Left ventricle myocardium superior (tissue), 1 donor: ENCODE measurements at places on chromosomes 5 and 9. TPM values are rescaled to one million over a fixed set of nuclear protein-coding genes. Genes with fewer than 3 reads are reported as not detected.

DNA sequence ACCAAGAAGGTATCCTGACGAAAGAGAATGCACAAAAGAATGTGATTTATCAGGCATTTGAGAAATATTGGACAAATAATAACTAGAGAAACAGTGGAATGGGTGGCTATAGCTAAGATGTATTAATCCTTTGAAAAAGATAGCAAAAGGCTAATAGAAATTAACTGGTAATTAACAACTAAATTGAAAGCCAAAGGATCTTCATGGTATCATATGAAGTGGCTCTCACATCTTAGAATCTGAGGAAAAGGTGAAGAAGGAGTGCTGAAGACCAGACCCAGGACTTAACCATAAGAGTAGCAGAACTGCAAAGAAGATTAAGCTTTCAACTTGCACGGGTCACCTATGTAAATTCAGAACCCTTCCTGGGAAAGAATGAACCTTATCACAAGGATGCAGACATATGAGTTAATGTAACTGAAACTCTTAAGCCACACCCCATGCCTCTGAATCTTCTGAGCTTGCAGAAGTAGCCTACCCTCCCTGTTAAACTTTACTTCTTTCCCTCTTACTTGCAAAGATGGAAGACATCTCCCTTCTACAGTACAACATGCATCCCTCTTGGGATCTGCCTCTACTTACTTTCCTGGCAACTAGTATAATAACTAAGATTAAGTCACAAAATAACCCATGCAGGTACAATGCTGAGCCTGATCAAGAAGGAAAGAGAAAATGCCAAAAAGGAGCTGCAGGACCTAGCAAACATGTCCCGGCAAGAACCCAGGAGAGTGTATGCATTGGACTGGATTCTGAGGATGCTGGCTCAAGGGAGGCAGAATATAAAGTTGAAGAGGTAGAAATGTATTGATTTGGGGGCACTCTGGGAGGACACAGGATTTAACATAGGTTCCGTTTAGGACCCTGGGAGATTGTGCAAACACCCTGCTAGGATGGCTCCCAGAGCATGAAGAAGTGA, 395.5 kb upstream of the SLC30A5 start:
- no peak for DNase-seq

DNA sequence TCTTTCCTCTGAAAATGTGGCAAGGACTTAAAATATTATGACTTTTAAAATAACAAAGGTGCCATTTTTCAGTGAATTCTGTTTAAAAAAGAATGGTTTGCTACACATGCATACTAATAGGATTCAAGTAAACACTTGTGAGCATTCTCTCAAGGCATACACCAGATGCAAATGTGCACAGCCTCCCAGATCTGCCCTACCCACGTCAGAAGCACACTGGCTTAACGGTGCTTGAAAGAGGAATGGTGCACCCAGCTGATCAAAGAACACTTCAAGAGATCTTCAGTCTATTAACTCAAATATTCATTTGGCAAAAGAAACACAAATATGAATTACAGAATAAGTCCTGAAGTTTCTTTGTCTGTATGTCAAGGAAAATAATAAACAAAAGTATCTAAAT, 15.8 kb downstream of the GABRB2 start:
- no peak for DNase-seq

DNA sequence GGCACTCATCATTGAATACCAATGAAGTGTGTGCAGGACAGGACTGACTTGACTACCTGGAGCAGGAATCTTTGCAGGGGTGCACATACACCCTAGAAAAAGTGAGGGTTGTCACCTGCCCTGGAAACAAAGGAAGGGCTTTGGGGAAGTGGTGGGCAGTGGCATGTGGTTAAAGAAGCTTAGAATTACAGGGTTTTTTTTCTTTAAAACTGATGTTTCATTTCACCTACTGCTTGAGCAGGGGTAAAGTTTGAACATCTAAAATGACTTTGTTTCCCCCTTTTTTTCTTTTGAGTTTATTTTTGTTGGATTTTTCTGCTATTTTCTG, 2.0 kb upstream of the KDM3B start:
- no peak for DNase-seq

DNA sequence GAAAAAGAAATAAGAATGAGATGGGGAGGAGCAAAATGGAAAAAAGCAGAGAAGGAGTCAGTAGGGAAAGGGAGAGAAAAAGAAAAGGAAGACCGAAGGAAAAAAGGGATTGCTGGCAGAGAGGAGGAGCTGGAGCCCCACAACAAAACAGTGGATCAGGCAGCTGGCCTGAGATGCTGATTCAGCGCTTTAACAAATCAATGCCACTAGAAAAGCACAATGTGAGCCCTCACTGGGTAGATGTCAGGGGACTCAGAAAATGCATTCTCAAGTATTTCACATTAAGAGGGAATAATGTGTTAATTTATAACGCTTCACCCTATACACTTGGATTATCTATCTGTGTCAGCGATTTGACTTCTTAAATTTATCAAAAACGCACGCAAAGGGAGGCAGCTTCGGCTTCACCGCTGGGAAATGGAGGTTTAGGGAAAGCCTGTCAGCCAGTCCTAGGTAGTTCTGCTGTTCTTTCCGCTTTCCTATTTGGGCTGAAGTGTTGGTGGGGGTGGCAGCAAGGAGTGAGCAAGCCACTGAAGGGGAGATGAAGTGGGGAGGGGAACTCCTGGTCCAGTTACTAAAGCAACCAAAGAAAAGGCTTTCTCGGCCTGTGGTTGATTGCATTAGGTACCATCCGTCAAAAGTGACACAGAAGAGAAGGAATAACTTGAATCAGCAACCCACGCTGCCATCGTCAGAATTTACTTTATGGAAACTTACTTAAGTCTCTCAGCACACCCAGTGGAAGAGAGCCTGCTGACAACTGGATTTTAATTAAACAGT, 161.6 kb downstream of the BNC2 start:
- DNase-seq: no peak

- DNase-seq: no peak
Observed at GRCh38 chr5:12023614-12024241, 119.5 kb upstream of the CTNND2 start.

- DNase-seq: no peak
Observed at GRCh38 chr5:4662756-4663155, 477.4 kb upstream of the ADAMTS16 start.

GRCh38 chr5:169426784-169427183, 125.8 kb upstream of the SLIT3 start:
- no peak for DNase-seq

DNA sequence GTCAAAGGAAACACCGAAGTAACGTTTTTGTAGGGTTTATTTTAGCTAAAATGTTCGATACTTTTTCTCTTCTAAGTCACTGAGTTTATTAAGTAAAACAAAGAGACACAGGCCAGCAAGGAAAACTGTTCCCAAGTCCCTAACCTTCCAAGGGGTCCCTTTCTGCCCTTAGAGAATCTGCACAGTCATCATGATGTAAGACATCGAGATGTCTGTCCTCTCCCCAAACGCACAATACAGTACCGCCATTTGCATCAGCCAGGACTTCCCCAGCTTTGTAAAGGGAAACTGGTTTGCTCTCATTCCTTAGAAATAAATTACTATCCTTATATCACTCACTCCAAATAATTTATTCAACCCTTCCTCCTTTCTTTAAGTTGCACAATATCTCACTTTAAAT, 89.3 kb downstream of the MARCHF11 start:
- no peak for DNase-seq

GRCh38 chr9:129006328-129007034, 21.6 kb downstream of the SH3GLB2 start:
- DNase-seq: peak; percentile 73

DNA sequence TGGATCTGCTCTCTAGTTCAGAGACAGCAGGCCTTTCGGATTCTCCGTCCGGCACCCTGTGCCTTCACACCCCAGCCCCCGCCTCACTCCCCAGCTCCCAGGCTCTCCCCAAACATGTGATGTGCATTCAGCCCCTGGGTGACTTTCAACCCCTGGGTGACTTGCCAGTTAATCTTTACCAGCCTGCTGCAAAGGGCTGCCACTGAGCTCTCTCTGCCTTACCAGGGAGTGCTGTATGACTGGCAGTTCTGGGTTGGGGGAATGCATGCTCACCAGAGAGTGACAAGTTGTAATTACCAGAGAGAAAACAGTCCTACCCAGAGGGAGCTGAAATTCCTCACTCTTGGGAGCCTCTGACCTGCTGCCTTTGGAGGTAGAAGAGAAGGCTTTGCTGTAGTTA, 4.9 kb upstream of the ADRA1B start:
- DNase-seq: no peak

KCTD16 gene
- total RNA-seq: not detected

ZNG1A gene
- 11.9 TPM for total RNA-seq

MAP1B gene
- total RNA-seq: 67.1 TPM

HDHD3 gene
- total RNA-seq: 9.9 TPM

CDH6 gene
- total RNA-seq: 2.6 TPM

SPATA31A3 gene
- not detected for total RNA-seq

PLEKHG4B gene
- not detected for total RNA-seq

ACOT12 gene
- not detected for total RNA-seq
